ENCODE measurements at places on chromosomes 1 and 21. TPM values are rescaled to one million over a fixed set of nuclear protein-coding genes. Genes with fewer than 3 reads are reported as not detected.
A peak's percentile ranks its signal among the peaks of the same experiment; 100 is the strongest.

The PRAMEF12 gene
- total RNA-seq, result not detected

The G0S2 gene
- 56.6 TPM for total RNA-seq

The PCP4 gene
- not detected for total RNA-seq

GRCh38 chr1:42914092-42914627 lies 44.5 kb downstream of the SLC2A1 start:
- no peak for DNase-seq

- no peak for DNase-seq
Observed at GRCh38 chr1:200152336-200152735, 124.8 kb downstream of the NR5A2 start.

GRCh38 chr1:56824271-56824670 lies 5.1 kb upstream of the FYB2 start:
- DNase-seq, result no peak

DNA sequence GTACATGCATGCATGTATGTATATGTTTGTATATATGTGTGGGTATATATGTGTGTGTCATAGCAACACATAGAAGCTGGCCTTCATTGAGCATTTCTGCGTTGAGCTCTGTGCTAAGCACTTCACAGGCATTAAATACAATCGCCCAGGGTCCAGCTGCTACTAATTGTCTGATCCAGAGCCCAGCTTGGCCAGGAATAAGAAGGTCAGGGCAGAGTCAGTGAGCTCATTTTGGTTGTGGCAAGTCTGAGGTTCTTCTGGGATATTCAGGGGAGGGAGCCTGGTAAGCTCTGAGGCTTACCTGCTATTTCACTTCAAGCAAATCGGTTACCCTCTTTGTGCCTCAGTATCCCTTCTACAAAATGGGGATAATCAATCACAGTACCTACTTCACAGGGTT lies 59.6 kb downstream of the FOXO6 start:
- no peak for DNase-seq

DNA sequence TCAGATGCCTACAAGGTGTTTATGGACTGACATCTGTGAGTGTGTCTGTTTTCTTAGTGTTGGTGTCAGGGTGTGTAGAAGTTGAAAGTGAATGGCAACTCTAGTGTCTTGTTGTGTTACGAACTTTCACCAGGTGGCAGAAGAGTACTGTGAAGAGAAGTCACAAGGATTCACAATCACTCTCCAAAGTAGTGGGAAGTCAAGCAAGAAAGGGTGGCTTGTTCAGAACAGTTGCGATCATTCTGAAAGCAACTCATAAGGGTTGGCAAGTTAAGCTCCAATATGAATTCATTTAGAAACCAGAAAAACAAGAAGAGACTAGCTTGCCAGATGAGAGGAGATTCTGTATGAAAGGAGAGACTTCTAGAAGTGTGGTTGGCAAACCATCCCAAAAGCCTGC lies 86.1 kb downstream of the FASLG start:
- no peak for DNase-seq

DNA sequence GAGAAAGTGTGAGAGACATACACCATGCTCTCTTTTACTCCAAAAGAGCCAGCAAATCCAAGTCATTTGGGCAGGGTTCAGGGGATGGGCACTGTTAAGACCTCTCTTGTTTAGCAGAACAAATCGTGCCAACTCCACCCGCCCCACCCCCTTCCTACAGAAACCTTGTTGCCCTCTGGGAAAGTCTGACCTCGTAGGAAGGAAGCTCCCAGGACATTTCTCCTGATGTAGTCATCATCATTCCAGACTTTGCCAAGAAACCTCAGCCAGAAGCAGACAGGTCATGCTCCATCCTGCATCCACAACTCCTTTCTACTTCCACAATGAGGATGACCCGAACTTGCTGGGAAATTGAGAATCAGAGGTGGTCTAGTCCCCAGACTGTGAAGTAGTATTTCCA lies 57.7 kb downstream of the UBE2T start:
- DNase-seq, result no peak

DNA sequence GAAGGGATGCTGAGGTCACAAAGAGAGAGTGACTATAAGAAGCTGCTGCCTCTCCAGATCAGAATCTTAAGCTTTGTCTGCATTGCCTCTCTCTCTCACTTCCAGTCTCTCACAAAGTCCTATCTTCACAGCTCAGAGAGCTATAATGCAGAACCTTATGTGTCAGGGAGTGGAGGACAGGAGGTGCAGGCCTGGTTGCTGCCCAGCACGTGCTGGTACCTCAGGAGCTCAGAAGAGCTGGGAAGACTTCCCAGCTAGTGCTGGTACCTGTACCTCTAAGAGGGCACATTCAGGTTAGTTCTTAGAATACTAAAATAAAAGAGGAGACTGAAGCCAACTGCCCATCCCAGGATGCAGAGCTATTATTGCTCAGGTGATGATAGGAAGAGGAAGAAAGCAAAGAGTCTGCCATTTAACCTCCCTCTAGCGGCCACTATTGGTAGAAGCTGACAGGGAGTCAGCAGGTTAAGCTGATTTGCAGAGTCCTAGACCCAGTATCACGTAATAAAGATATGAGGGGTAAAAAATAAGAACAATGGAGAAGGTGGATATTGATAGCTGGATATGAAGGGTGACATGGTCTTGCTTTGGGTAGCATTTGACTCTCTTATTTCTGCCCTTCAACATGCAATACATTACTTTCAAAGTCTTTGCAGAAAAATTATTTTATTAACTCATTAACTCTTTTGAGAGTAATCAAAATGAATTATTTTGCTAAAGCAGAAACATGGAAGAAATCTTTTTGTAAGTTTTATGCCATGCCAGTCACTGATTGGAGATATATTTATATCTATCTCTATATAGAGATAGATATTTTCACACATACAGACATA lies 138.1 kb upstream of the HMCN1 start:
- peak; percentile 37 for DNase-seq

DNA sequence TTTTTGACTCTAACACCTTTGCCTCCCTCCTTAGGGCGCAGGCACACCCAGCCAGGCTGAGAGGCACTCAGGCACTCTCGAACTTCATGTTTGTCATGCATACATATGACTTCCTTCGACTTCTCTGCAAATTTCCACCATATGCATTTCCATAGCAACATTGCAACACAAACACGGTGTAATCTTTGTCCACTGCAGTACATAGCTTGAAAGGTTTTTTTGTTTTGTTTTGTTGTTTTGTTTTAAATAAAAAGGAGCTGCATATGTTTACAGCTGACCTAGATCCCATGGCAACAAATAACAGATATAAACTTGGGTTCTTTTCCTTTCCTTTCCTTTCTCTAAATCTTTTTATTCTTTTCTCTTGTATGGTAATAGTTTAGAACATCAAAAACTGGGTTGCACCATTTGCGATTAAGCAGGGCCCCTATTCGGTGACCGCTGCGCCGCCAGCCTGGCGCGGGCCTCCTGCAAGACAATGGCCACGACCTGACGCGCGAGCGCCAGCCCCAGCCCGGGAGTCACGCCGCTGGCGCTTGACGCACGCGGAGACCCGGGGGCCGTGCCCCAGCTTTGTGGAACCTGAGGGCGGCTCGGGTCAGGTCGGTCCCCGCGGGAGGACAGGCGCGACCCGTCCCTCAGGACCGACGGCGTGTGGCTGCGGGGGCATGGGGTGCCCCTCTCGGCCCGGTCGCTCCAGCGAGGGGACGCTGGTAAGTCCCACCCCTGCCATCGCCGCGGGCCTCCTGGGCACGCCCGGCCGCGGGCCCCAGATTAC lies 35.2 kb downstream of the CCN1 start:
- peak; percentile 82 for DNase-seq

GRCh38 chr1:179820226-179820970 lies 57.2 kb downstream of the TOR1AIP2 start:
- peak; percentile 49 for DNase-seq

- DNase-seq, result no peak
Observed at GRCh38 chr1:160489513-160490261, 33.4 kb downstream of the SLAMF6 start.

DNA sequence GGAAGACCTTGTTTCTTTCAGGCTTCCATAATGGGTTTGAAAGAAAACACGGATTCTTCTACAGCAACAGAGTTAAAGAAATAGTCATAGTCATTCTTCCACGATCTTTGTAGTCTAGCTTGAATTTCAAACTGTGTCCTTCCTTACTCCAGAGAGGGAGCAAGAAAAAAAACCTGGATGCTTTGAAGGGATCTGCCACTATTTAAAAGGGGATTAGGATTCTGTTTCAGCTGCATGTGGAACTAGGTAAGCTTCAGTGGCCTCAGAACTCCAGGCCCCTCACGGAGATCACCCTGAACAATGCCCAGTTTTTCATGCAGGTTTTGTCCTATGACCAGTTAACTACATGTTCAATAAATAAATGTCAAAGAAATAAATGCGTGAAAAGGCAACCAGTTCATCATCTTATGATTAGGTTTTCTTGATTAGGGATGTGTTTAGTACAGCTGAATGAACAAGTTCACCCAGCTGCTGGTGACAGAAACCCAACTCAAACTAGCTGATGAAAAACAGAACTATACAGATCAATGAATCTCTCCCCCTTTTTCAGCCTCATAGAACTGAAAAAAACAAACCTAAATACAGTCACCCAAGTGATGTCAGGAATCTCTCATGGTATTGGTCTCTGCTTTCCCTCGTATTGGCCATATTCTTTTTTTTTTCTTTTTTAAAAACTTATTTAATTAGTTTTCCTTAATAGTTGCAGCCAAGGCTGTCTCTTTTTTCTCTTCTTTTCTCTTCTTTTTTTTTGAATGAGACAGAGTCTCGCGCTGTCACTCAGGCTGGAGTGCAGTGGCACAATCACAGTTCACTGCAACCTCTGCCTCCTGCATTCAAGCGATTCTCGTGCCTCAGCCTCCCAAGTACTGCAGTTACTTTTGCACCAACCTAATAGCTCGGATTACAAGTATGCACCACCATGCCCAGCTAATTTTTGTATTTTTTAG lies 14.6 kb upstream of the MPZL1 start:
- no peak for DNase-seq

- no peak for DNase-seq
Observed at GRCh38 chr1:225378880-225379279, 49.0 kb downstream of the LBR start.

DNA sequence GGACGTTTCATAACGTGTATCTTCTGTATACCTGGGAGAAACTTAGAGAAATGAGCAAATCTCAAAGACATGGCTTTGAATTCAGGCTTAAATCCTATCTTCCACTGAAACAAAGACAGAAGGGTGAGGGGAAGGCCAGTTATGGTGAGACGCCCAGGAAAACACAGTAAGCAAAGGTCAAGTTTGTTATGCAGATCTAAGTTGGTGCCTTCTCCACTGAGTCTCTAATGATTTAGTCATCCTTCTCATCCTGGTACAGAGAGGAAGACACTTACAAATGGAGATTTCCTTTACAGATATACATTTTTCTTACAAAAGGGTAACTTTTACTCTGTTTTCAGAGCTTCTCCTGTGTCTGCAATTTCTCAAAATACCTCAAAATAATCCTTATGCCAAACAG lies 64.4 kb downstream of the MAP3K7CL start:
- no peak for DNase-seq

DNA sequence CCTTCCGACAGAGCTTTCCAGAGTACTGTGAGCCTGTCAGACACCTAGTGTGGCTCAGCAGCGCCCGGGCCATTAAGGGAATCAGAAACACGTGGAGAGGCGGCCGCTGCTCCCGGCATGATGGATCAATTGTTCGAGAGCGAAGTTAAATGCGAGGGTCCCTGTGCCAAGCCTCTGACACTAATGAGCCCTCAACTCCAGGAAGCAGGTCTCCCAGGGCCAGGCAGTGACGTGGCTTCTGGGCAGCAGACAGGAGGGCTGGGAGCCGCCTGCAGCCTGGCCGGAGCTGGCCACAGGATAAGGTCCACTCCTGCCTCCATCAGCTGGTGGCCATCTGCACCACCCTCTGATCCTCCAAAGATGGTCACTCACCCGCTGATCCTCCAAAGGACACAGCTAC lies 67.5 kb upstream of the CLDN14 start:
- no peak for DNase-seq

GRCh38 chr1:114234408-114235124 lies 80.9 kb upstream of the SYT6 start:
- peak; percentile 30 for DNase-seq

DNA sequence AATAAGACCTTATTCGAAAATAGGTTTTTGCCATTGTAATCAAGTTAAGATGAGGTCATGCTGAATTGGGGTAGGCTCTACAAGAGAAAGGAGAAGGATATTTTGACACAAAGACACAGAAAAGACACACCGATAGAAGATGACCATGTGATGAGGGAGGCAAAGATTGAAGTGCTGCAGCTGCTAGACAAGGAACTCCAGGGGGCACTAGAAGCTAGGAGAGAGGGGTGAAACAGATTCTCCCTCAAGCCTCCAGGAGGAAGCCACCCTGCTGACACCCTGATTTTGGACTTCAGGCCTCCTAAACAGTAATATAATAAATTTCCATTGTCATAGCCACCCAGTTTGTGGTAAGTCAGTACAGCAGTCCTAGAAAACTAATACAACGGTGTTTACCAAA lies 506.8 kb upstream of the CAMK1G start:
- no peak for DNase-seq

GRCh38 chr21:17780539-17780938 lies 38.6 kb downstream of the C21orf91 start:
- DNase-seq, result no peak

DNA sequence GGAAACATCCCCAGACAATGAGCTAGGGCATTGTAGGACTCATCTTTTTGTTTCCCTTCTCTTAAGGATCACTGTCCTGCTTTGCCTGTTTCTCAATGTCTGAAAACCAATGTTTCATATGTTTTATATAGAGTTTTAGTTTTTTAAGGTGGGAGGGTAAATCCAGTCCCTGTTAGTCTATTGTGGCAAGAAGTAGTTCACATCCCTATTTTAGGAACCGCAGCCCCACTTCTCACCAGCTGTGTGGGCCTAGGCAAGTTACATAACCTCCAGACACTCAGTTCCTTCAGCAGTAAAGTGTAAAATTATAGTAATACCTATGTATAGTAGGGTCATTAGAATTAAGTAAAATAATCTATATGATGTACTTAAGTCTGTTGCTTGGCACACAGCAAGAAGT lies 105.8 kb upstream of the WLS start:
- DNase-seq, result no peak

GRCh38 chr1:15538771-15539170 lies 12.1 kb downstream of the DNAJC16 start:
- no peak for DNase-seq

DNA sequence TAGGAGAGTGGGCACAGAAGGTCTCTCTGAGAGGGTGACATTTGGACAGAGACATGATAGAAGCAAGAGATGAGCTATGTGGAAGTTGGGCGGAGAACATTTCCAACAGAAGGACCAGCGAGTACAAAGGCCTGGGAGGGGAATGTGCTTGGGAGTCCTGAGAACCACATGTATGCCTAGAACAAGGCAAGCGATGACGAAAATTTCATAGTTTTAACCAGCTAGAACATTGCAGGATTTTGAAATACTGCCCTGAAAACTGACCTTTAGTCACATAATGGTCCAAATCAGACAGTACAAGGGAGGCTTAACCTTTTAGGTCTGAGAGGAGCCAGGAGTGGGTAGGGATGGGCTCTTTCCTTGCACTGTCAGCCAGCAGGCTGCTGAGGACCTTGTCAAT lies 68.0 kb downstream of the MRPS6 start:
- DNase-seq, result no peak

GRCh38 chr1:15965228-15965767 lies 10.6 kb downstream of the ZBTB17 start:
- DNase-seq, result no peak

GRCh38 chr1:41698916-41699860 lies 214.7 kb upstream of the EDN2 start:
- no peak for DNase-seq

GRCh38 chr1:28889357-28889756 lies 25.0 kb upstream of the EPB41 start:
- no peak for DNase-seq

- DNase-seq, result no peak
Observed at GRCh38 chr1:100512803-100513352, 25.1 kb upstream of the GPR88 start.
